ENCODE measurements at places on chromosomes 7 and 10.

GRCh38 chr7:22935269-22935668, 78.7 kb downstream of the HYCC1 start:
- no peak for DNase-seq

- no peak for DNase-seq
Measured at GRCh38 chr10:1156921-1157614, 100.9 kb downstream of the WDR37 start.

DNA sequence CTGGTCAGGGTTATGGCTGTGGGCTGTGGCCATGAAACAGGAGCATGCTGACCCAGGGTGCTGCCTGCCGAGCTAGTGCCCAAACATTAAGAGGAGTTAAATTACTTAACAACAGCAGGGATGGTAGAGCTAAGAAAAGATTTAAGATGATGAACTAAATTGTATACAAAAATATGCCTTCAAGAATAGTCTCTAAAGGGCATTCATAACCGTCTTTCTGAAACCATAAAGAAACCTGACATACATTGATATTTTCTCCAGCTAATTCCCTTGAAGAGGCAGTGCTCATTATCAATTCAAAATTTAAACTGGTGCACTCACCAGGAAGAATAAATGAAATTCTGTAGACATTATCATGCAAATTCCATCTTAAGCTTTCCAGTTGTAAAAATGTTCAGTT, 265.8 kb upstream of the TAC1 start:
- DNase-seq, result no peak

GRCh38 chr10:6918305-6918704, 338.2 kb upstream of the PRKCQ start:
- DNase-seq, result peak; percentile 65

GRCh38 chr10:132001238-132001972, 19.7 kb upstream of the BNIP3 start:
- DNase-seq, result no peak

GRCh38 chr7:150716368-150716767, at the start of gene GIMAP1:
GIMAP1 (plus strand) TSS chr7:150716613; CDS start chr7:150719048, 2,435 bp downstream.
- DNase-seq, result peak; percentile 85
